ENCODE measurements at places on chromosomes 7 and 10.
A peak's percentile ranks its signal among the peaks of the same experiment; 100 is the strongest.

GRCh38 chr7:4683884-4684565, 1.9 kb downstream of the FOXK1 start:
- DNase-seq, result peak; percentile 49

DNA sequence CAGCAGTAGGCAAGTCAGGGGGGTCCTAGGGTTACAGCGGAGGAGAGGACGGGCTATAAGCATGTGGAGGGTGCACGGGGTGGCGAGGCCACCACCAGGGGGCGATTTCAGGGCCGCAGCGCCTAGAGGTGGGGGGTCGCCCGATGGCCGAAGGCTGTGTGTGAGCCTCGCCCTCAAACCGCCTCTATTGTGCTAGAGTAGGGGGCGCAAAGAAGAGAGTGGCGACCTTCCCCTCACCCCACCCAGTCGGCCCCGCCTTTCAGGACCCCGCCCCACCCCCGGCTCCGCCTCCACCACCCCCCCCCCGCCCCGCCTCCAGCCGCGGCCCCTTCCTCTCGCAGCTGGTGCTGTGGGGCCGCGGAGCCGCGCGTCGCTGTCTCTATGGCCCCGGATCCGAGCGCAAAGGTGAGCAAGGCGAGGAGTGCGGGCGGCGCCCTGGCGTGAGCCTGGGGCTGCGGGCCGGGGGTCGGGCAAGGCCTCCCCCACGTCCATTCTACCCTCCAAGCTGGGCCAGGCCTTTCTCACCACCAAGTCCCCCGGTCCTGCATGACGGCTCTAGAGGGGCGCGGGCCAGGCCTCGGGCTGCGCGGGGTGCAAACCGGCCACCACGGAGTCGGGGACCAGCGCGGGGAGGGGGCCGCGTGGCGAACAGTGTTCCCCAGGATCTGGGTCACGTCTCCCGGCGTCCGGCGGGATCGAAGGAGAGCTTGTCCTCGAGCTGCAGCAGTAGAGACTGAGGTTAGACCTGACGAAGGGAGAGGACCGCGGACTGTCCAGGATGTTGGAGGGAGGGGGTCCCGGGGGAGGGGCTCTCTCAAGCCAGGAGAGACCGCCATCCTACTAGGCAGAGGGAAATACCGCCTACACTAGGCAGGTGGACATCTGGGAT, at the start of gene SEMA4G:
Gene SEMA4G (plus strand): TSS at position 318 of the 889 bp plus-strand sequence. CDS start 3,409 bp downstream, outside the sequence.
- DNase-seq, result no peak

GRCh38 chr10:78783753-78784152, 285.0 kb upstream of the ZMIZ1 start:
- DNase-seq, result no peak

GRCh38 chr7:74185636-74186035, 11.5 kb downstream of the EIF4H start:
- DNase-seq, result no peak

GRCh38 chr7:155813546-155814315, 1.5 kb upstream of the SHH start:
- DNase-seq, result no peak

GRCh38 chr10:91287276-91287675, 66.8 kb downstream of the PCGF5 start:
- DNase-seq, result no peak

- DNase-seq, result no peak
Observed at GRCh38 chr7:94003446-94004023, 620 bp downstream of the BET1 start.

- no peak for DNase-seq
Observed at GRCh38 chr7:55432939-55433784, 68.0 kb downstream of the LANCL2 start.

DNA sequence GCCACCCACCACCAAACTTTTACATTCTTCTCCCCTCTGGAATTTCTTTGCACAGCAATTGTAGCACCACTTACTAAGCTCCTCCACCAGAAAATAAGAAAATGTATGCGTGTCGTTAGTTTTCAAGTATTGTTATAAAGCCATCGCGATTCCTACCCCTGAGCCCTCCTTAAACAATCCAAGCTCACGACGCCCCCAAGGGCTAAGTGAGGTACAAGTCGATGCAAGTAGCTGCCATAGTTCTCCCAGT, 1.3 kb downstream of the FRAT2 start:
- DNase-seq, result no peak

- DNase-seq, result no peak
Observed at GRCh38 chr10:121252756-121253155, 345.5 kb downstream of the FGFR2 start.

- no peak for DNase-seq
Observed at GRCh38 chr7:66466081-66466600, 162.5 kb upstream of the KCTD7 start.

DNA sequence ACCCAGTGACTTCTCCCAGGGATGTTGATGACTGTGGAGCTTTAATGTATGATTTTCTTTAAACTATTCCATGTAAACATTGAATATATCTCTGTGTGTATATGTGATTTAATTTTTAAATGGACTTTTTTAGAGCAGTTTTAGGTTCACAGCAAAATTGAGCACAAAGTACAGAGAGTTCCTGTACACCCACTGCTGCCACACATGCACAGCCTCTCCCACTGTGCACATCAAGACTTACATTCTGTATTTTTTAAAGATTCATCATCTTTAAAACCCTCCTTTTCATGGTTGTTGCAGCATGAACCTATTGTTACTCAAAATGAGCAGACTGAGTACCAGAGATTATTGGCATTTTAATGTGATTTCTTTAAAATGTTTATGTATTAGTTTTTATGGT, 51.3 kb downstream of the WIPF3 start:
- DNase-seq, result no peak

GRCh38 chr7:40468891-40469864, 334.4 kb downstream of the SUGCT start:
- DNase-seq, result no peak

DNA sequence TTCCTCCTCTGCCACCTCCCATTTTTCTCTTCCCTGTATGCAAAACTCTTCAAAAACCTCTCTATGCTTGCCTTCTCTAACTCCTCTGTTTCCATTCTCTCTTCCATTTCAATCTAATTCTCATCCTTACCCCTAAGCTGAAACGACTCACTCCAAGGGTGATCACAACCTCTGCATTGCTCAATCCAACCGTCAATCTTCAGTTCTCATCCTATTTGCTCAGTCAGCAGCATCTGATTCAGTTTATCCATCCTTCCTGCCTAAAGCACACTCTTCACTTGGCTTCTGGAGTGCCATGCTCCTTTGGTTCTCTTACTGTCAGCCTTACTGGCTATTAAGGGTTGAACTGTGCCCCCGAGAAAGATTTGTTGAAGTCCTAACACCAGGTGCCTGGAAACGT, 163.5 kb upstream of the NEBL start:
- DNase-seq, result no peak

GRCh38 chr7:255721-256361, 34.1 kb upstream of the FOXL3 start:
- DNase-seq, result no peak

DNA sequence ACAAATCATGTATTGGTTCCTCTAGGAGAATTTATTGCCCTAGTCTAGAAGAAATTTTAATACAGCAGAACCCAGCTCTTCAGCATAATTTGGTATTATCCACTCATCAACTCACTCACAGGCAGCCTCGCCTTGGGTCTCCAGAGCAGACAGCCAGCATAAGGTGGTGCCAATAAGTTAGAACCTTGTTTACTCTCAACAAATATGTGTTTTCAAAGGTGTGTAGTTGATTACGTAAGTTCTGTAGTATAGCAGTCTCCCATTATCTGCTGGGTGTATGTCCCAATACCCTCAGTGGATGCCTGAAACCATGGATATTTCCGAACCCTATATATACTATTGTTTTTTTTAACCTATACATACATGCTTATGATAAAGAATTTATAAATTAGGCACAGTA, 522.5 kb upstream of the LRRN3 start:
- no peak for DNase-seq

DNA sequence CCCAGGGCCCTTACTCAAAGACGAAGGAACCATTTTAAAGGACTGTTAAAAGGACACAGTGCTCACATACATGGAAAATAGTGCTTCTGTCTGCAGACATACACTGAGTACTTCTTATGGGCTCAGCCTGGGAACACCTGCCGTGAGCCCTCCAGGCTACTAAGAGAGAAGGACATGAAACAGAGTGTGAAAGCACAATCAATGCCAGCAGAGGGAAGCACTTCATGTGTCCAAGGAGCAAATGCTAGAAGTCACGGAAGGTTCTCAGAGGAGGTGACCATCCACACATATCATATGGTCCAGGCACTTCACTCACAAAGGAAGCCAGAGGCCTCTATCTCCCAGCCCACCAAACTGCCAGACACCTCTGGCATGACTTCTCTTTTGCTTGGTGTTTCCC, 15.5 kb downstream of the ELMO1 start:
- no peak for DNase-seq

DNA sequence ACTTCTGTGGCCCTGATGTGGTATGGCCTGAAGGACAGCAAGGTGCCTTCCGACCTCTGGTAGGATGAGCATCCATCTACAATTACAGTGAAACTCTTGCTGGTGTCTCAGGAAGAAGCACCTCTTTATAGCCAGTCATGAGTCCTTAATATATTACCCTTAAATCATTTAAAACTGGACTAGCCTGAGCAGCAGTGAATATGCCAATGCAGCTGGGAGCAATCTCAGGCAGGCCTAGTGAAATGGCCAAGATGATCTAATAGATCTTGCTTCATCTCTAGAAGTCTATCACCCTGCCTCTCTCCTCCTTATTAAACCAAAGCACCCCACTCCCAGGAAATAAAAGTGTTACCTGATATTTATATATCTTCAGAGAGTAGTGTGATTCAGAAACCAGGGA, 66.7 kb upstream of the SORCS3 start:
- no peak for DNase-seq

- no peak for DNase-seq
Observed at GRCh38 chr7:100817097-100817496, 10.2 kb downstream of the EPHB4 start.

DNA sequence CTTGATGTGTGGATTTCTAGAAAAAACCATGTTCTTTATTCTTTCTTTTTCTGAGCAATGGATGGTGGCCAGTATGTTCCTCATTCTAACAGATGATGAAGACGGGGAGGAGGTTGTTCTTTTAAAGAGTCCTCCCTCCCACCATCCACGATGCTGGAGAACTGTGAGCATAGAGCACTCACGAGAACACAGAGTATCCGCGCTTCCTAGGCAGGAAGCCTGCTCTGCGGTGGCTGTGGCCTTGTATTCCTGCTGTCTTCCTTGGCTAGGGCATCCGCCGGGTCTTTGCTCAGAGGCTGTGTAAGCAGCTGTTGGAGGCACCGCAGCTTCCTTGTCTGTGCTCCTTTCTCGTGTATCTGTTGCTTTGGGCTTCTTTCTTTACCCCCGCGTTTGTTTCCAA, 214.2 kb downstream of the CCDC3 start:
- no peak for DNase-seq
